Right ventricle myocardium inferior (tissue), 1 donor: ENCODE measurements at places on chromosomes 13 and 19.

DNA sequence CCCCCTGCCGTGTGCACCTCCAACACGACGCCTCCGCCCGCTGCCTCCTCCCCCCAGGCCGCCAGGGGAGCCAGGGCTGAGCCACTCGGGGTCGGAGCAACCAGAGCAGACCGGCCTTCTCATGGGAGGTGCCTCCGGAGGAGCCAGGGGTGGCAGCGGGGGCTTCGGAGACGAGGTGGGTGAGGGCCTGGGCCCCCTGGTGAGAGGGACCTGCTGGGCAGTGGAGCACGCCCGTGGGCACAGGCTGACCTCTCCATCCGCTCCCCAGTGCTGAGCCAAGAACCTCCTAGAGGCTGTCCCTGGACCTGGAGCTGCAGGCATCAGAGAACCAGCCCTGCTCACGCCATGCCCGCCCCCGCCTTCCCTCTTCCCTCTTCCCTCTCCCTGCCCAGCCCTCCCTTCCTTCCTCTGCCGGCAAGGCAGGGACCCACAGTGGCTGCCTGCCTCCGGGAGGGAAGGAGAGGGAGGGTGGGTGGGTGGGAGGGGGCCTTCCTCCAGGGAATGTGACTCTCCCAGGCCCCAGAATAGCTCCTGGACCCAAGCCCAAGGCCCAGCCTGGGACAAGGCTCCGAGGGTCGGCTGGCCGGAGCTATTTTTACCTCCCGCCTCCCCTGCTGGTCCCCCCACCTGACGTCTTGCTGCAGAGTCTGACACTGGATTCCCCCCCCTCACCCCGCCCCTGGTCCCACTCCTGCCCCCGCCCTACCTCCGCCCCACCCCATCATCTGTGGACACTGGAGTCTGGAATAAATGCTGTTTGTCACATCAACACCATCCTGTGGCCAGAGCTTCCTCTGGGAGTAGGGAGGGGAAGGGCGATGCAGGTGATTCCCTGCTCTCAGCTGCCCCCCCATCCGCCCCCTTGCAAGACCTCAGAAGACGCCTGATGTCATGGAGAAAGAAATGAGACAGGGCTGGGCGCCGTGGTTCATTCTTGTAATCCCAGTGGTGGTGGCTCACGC, 12.0 kb downstream of the BCAM start:
- peak; percentile 80 for DNase-seq

DNA sequence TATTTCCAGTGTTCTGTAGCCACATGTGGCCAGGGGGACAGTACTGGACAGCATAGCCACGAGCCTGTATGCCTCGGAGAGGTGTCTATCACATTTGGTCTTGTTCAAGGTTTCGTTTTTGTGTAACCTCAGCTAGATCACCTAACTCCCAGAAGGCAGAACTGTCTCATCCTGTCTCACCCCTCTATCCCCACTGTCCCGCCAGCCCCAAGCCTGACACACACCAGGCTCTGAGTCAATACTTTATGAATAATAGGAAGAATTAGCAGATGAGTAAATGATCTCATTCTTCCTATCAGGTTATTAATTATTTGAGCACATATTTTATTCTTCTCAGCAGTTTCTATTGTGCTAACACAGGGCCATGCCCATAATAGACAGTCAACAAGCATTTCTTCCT, 132.2 kb downstream of the NUFIP1 start:
- no peak for DNase-seq

DNA sequence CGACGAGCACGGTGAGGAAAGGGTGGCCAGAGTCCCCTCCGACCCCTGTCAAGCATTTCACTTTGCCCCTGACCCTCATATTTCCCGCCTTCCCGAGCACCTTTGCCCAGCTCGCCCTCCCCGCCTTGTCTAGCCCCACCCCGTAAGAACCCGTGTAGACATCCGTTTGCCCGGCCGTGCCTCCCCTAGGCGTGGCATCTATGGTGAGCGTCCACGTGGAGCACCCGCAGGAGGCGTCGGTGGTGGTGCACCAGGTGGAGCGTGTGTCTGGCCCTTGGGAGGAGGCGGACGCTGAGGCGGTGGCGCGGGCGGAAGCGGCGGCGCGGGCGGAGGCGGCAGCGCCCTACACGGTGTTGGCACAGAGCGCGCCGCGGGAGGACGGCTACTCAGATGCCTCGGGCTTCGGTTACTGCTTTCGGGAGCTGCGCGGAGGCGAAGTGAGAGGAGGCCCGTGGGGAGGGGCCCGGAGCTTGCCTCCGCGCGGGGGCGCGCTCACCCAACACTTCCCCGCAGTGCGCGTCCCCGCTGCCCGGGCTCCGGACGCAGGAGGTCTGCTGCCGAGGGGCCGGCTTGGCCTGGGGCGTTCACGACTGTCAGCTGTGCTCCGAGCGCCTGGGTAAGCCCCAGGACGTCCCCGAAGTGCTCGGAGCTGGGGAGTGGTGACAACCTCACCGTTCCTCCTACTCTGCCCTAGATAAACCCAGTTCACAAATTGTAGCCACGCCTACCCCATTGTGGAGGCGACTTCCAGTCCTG, 4.2 kb downstream of the LTBP4 start:
- peak; percentile 87 for DNase-seq

- DNase-seq = no peak
Measured at GRCh38 chr13:77480066-77480465, 55.4 kb upstream of the SCEL start.

DNA sequence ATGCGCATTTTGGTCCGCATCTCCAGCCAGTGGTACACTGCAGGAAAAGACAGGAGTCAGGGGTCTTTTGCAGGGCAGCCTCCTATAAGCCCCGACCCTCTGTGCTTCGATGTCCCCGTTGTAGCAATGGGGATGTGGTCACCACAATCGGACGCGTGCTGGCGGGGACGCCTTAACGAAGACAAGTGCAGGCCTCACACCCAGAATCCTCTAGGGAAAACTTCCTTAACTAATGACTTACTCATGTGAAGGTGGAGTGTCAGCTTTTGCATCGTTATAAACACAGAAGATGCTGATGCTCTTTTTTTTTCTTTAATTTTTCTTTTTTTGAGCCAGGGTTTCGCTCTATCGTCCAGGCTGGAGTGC, 22.1 kb downstream of the VASP start:
- no peak for DNase-seq

DNA sequence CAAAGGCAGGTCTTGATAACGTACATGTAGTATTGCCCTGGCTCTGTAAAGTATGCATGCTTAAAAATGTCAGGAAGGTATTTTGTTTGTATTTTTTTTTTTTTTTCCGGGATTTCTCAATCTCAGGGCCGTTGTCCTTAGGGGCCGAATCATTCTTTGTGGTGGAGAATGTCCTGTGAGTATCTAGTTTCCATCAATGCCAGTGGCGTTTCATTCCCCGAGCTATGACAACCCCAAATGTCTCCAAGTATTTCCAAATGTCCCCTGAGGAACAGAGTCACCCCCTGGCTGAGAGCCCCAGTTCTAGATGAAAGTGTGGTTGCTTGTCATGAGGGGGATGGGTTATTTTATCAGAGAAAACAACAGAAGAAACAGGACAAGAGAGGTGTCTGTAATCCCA, 68.7 kb downstream of the ACSBG2 start:
- DNase-seq = no peak

GRCh38 chr19:42132030-42132628, at the start of gene POU2F2:
Gene POU2F2 (minus strand): TSS chr19:42132446. CDS start chr19:42132411, 35 bp downstream.
- DNase-seq = no peak

DNA sequence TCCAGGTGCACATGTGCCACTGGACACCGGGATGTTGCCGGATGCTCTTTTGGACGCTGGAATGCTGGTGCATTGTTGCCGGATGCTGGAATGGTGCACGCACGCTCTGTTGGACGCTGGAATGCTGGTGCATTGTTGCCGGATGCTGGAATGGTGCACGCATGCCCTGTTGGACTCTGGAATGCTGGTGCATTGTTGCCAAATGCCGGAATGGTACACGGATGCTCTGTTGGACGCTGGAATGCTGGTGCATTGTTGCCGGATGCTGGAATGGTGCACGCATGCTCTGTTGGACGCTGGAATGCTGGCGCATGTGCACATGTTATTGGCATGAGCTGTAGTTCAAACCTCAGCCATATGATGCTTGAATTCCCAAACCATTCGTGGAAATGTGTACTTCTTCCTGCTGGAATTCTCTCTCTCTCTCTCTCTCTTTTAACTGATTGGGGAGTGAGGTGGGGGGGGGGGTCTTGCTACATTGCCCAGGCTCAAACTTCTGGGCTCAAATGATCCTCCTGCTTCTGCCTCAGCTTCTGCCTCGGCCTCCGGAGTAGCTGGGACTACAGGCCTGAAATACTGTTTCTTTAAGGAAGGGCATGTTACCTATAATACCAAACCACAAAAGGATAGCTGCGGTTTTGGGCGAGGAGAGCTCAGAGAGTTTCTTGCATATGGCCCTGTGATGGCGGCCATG, 1.2 kb upstream of the MCF2L start:
- no peak for DNase-seq

DNA sequence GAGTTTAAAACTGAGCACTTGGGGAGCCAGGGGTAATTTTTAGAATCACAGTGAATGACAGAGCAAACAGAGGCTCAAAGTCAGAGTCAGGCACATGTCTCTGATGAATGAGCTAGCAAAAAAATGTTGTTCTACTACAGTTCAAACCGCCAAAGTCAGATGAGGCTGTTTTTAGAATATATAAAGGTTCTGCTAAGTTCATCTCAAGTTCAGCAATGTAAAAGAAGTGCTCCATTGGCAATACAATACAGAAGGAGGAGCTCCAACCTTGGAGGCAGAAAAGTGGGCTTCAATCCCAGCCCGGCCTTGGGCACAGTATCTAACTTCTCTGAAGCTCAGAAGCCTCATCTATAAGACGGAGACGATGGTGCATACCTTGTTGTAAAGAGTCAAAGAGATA, 70.1 kb upstream of the IPO5 start:
- no peak for DNase-seq

GRCh38 chr13:109998684-109999533, 212.5 kb upstream of the IRS2 start:
- DNase-seq = no peak

GRCh38 chr19:56015756-56016155, 29.2 kb downstream of the NLRP5 start:
- no peak for DNase-seq

DNA sequence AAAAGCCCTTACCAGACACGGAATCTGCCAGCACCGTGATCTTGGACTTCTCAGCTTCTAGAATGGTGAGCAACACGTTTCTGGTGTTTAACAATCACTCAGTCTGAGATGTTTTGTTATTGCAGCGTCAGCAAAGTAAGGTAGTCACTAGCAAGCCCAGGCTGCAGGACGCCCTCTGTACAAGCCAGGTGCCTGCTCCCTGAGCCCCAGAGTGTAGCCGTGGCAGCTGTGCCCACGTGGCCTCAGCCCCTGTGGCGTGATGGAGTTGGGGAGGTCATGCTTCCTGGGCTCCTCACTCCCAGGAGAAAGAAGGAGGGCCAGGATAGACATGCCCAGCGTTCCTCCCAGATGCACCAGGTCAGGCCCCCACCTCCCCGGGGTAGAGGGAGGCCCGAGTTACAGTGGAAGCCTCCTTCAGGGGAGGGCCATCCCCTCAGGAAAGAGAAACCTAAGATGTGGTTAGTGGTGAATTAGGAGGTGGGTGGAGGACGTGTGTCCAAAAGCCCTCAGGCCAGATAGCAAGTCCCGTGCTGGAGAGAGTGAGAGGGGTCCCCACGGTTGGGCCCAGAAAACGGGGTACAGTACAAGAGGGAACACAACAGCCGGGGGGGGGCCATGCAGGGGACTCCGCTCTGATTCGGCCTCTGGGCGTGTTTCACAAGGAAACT, 169.6 kb upstream of the SOX1 start:
- no peak for DNase-seq

GRCh38 chr13:98534821-98535220, 42.1 kb downstream of the STK24 start:
- DNase-seq = no peak

GRCh38 chr13:95740979-95741320, 64.0 kb downstream of the DNAJC3 start:
- no peak for DNase-seq

DNA sequence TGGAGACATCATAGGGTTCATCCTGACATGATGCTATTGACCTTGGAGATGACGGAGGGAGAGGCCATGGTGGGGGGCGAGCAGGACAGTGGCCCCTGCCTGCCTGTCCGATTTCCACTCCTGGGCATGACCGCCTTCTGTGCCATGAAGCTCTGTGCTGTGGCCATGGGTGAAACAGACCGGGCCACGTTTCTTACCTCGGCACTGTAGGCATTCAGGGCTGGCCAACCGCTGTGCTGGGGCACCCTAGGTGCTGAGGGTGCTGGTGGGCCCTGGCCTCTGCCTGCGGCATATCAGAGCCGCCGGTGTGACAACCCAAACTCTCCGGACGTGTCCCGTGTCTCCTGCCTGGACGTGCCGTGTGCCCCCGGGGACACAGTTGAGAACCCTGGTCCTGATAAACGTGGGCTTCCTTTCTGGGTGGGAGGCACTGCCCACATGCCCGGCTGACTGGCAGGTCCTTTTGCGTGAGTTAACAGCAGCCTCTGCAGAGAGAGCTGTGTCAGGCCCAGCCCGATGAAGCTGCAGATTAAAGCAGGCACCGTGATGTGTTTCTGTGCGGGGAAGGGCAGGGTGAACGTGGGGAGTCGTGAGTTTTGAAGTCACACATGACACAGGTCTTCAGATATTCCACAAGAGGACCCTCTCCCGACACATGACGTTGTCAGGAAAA, 46.5 kb downstream of the TMEM255B start:
- DNase-seq = peak; percentile 65
